Activated CD8-positive, alpha-beta memory T cell treated with anti-CD3 and anti-CD28 coated beads for 1 hour (primary cell): ENCODE measurements at places on chromosomes 2 and 18.

DNA sequence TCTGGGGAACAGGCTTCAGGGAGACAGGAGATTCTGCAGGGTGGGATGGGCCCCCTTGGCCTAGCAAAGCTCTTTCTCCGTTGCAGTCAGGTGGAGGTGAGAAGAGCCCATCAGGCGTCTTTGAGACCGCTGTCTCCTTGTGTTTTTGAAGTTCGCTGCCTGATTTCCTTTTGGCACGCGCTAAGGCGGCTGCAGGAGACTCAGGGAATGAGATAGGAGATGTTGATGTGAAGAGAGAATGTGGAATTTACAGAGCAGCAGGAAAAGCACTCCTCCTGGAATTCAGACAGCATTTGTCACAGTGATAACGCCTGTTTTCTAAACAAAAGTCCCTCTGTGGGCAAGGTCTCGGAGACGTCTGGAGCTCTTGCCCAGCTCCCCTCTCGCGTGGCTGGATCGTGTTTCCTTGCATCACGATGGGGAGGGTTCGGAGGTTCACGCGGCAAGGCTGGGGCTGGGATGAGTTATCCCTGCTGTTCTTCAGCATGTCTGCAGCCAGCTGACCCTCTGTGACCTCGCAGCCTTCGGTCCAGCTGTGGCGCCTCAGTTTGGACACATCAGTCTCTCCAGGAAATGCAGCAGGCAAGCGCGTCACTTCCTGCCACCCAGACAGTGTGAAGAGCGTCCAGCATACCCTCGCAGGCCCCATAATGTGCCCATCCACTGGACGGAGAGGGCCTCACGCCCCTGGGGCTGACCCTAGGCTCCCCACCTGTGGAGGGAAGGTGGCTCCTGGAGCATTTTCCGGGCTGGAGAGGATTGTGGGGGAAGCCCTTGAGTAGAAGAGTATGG lies 30.2 kb downstream of the GLI2 start:
- no peak for DNase-seq

GRCh38 chr2:150403457-150403856 lies 84.0 kb downstream of the RND3 start:
- DNase-seq = no peak

- DNase-seq = no peak
Measured at GRCh38 chr2:174431902-174432301, 36.4 kb downstream of the SCRN3 start.

DNA sequence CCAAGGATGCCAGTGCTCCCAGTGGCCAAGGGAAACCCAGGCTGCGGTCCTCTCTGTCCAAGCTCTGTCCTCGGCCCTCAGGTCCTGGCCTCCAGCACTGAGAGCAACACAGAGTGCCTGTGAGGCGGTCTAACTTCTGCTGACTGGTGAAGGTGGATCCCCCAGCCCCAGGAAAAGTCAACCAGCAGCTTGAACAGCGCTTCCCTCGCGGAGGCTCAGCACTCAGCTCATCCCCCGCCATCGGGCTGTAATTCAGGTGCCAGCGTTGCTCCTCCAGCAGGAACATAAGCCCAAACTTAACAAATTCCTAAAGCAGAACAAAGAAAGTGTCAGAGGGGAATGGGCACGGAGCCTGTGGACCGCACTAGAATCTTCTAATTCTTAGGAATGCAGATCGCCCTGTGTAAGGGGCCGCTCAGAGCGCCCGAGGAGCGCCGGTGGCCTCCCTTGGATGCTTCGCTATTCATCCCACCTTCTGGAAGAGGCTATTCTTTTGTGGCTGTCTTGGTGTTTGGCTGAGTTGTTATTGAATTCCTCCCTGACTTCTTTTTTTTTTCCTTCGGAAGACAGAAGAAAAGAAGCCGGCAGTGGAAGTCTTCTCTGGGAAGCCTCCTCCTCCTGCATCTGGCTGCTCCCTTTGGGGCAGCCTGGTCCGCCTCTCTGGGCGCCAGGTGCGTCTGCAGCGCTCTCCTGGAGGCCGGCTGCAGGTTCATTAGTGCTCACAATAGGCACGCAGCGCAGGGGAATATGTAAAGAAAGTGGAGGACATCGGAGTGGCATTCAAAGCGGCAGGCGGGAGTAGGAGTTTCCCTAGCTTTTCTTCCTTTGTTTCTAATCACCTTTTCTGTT lies 905.6 kb downstream of the TSN start:
- DNase-seq = no peak

GRCh38 chr2:42853549-42854206 lies 61.3 kb upstream of the HAAO start:
- DNase-seq = no peak

- DNase-seq = no peak
Measured at GRCh38 chr2:61853086-61853846, 594 bp downstream of the FAM161A start.

DNA sequence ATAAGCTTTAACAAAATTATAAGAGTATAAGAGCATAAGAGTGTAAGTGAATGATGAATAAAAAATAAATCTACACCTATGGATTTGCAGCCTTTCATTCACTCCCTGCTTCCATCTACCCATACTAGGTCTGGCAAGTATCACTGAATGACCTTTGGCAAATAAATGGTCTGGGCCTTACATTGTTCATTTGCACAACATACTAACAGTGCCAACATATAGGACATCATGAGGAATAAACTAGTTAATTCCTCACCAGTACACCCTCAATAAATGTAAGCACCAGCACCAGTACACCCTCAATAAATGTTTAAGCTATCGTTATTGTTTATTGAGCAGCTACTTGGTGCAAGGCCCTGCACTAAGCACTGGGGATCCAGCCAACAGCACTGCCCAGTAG lies 26.9 kb downstream of the STAT1 start:
- no peak for DNase-seq

DNA sequence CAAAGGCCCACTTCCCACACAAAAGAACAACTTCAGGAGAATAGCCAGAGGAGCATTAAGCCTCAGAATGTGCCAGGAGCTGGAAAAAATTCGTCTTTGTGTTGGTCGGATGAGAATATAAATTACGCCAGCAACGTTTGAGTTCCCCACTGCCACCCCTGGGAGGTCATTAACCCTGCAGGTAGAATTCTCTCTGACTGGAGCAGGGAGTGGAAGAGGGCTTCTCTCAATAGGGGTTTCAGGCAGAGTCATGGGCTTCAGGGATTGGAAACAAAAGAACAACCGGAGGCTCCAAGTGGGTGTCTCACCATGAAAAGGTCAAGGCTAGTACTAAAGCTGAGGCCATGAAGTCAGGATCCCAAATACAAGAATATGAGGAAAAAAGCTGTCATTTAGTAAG lies 69.0 kb upstream of the DDX18 start:
- no peak for DNase-seq

DNA sequence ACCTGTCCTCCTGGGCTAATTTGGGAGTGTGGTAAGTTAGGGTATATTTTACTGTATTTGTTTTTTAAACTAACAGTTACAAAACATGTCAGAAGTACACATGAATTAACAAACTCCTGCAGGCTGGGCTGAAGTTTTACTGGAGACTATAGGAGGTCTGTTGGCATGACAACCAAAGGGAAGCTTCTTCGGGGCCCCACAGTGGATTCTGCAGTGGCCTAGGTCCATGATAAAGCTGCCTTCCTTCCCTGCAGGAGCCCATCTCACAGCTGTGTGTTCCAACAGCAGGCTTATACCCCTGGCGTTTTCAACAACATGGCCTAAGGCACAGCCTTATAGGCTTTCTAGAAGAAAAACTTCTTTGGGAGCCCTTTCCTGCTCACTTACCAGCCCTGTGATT lies 128.0 kb upstream of the SETBP1 start:
- DNase-seq = no peak

DNA sequence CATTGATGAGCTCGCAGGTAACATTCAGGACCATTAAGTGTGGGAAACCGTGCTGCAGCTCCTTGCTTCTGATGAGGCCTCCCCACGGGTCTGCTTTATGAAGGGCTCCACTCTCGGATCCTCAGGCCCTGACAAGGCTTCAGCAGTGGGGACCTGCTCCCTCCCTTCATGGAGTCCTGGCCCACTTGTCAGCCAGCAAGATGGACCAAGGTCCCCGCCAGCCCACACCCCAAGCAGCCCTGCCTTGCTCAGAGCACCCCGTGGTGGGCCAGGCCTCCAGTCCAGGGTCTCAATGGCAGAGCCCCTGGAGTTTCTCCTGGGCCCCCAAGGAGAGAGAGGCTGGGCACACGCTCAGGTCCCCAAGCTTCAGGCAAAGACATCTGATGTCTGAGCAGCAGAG lies 41.5 kb downstream of the CROCC2 start:
- no peak for DNase-seq

DNA sequence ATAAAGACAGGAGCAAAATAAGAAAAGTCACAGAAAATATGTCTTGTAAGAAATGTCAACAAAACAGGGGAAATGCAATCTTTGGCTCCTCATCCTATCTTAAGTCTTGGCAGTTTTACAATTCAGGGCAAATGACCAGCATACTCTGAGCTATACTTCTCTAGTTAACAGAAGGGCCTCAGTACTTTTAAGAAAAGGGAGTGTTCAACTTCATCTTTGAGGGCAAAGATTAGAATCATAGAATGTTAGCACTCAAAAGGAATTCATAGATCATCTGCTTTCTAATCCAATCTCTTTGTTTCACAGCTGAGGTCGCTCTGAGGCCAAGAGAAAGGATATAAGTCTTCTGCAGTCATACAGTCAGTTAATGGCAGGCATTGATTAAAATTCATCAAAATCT lies 174.0 kb upstream of the NT5C1B start:
- no peak for DNase-seq

GRCh38 chr2:219002395-219003266 lies 9.4 kb upstream of the CRYBA2 start:
- no peak for DNase-seq

DNA sequence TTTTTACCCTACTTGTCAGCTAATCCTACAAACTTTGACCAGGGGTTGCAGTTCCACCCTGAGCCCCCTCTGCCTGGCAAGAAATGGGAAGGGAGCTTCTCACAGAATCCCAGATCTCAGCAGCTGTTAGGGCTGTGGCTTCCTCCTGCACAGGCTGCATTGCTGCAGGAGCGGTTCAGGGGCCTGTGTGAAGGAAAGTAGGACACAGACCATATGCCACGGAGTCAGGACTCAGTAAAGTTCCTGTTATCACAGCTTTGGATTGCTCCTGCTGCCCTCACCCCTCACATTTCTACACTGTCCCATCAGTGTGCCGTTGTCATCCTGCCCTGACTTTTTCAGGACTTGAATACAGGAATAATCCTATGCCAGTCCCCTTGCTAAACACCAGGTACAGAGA lies 62.8 kb upstream of the SP3 start:
- DNase-seq = no peak

- DNase-seq = no peak
Measured at GRCh38 chr2:127439343-127439742, 21.1 kb downstream of the PROC start.

DNA sequence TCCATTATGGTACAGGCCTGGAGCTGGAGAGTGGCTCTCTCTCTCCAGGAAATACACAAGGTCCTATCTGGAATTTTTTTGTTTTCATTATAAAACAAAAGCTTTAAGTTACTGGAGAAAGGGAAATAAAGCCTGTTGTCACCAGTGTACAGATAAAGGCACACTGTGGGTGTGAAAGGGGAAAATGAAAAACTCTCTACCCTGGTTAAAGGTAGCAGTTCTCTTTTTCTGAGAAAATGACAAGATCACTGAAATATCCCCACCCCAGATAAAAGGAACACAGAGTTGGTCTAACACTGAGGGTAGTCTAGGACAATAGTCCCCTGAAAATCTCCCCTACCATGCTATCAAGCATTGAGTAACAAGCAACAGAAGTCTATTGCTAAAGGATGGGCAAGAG lies 438.7 kb downstream of the MBD2 start:
- no peak for DNase-seq

DNA sequence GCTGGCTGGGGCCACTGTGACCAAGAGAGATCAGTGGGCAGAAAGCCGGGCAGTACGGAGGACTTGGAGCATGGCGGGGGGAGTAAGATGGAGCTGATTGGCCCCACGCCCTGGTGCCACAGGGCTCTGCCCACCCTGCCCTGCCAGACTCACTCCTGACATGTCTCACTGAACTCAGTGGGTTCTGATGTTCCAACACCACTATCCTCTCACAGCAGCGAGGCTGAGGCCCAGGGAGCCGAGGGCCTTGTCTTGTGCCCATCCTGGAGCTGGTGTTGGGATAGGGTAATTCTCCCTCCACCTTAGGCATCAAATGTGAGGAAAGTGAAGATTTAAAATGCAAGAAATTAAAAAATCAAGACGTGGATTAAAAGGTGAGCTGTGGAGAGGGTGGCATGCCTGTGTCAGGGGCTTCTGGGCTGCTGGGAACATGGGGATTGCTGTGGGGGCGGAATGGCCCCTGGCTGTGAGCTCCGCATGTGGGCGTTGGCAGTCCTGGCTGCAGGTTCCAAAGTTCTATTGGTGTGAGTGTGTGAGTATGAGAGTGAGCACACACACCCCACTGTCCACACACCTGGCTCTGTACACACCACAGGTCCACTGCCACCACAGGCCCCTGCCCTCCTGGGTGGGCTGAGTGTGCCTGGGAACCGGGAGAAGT lies 283.5 kb upstream of the HS6ST1 start:
- no peak for DNase-seq

DNA sequence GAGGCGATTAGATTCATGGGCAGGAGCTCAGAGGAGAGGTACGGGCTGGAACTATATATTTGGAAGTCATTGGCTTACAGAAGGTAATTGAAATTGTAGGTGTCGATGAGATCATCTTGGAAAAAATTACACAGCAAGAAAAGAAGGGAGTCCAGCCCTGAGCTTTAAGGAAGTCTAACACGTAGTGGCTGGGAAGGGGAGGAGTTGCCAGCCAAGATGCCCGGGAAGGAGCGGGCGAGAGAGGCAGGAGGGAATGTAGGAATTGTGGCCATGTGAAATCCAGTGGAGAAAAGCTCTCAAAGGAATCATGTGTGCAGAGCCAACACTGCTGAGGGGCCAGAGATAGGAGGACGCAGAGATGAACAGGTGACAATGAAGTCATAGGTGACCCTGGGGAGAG lies 25.6 kb upstream of the SCYGR1 start:
- no peak for DNase-seq

GRCh38 chr18:67319109-67319508 lies 197.4 kb downstream of the DSEL start:
- no peak for DNase-seq

DNA sequence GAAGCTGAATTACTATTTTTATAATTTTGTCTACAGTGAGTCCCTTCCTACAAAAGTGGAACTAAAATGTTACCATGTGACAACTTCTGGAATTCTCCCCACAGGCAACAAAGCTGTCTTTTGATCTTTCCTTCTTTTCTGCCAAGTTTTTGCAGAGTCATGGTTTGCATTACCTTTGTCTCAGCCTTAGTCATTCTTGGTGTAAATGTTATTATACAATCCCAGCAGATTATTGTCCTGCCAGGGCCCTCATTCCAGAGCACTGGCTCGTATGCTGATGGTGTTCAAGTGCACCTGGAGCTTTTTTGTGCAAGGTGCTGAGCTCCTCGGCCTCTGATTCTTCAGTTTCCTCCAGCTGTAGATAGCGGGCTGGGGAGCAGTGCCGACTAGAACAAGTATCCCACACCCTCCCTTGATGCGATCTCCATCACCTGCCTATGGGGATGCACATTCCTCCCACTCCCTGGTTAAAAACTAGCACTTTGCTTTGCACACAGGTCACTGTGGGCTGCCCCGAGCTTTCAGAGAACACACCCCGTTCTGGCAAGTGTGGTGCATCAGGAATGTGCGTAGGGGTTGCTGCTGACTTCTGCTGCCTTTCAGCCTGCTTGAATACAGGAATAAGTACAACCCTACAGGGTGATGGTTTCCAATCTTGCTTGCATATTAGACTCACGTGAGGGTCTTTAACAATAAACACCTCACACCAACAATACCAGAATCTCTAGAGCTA lies 263.6 kb downstream of the RNF144A start:
- DNase-seq = no peak

- no peak for DNase-seq
Measured at GRCh38 chr2:236376566-236377244, 112.5 kb upstream of the ASB18 start.

- no peak for DNase-seq
Measured at GRCh38 chr2:75532488-75532887, 28.3 kb downstream of the EVA1A start.
